ENCODE measurements at places on chromosomes 7 and 10.
A peak's percentile ranks its signal among the peaks of the same experiment; 100 is the strongest.

- no peak for DNase-seq
Observed at GRCh38 chr10:95783741-95784140, 27.8 kb downstream of the ENTPD1 start.

- DNase-seq = no peak
Observed at GRCh38 chr7:37786741-37787569, 61.4 kb upstream of the NME8 start.

DNA sequence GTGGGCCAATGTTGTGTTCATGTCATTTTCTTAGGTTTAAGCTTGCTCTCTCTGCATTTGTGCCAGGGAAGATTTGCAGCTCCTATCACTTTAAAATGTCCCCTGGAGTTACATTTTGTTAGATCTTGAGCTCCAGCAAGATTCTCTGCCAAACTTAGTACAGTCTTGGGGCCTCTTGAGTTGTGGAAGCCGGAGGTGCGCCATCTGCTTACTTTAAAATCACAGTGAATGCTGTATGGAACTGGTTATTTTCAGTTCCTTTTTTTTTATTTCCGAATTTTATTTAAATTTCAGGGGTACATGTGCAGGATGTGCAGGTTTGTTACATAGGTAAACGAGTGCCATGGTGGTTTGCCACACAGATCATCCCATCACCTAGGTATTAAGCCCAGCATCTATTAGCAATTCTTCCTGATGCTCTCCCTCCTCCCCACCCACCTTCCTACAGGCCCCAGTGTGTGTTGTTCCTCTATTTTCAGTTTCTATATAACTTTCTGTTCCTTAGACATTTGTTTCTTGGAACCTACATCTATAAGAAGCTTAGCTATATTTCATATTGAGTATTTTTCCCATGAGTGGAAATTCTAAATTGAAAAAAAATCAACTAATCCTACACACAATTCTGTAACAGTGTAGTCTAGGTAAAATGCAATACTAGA is 114.4 kb upstream of the CREB5 start:
- DNase-seq = no peak

- no peak for DNase-seq
Observed at GRCh38 chr7:47669901-47670384, 88.0 kb upstream of the TNS3 start.

GRCh38 chr10:70481105-70481504 is 2.5 kb downstream of the PALD1 start:
- DNase-seq = no peak

DNA sequence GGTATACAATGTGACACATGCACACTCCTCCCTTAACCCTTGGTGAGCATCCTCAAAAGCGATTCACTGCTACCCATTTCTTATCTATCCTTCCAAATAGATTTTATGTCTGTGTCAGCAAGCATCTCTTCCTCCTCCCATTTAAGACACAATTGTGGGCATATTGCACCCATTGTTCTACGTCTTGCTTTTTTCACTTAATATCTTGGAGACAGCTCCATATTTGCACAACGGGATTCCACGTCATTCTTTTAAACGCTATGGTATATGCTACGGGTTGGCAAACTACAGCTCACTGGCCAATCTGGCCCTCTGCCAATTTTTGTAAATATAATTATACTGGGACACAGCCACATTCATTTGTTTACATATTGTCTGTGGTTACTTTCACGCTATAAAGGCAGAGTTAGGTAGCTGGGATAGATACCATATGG is 88.6 kb downstream of the RNF216 start:
- DNase-seq = no peak

DNA sequence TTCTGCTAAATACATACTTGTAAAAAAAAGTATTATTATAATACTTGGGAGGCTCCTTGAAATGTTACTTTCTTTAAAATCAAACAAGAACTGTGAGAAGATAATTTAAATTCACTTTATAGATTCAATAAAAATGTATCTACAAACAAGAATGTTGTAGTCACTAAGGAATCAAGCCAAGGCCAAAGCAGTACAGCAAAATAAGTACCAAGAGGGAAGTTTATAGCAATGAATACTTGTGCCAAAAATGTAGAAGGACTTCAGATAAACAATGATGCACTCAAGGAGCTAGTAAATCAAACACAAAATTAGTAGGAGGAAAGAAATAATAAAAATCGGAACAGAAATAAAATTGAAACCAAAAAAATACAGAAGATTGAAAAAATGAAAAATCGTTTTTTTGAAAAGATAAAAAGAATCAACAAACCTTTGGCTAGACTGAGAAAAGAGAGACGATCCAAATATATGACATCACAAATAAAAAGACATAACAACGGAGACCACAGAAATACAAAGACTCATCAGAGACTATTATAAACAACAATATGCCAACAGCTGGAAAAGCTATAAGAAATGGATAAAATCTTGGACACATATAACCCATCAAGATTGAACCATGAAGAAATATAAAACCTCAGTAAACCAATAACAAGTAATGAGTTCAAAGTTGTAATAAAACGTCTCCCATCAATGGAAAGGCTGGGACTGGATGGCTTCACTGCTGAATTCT is 286.0 kb upstream of the TMEM229A start:
- no peak for DNase-seq

DNA sequence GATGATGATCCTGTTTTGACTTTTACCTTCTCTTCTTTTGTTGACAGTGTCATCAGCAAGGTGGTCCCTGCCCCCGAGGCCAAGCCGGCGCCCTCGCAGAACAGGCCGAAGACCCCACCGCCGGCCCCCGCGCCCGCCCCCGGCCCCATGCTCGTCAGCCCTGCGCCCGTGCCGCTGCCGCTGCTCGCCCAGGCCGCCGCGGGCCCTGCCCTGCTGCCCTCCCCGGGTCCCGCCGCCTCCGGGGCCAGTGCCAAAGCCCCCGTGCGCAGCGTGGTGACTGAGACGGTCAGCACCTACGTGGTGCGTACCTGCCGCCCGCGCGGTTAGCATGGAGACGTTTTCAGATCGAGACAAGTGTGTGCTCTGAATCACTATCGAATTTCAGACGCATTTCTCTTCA is 45.5 kb upstream of the GATA3 start:
- no peak for DNase-seq

DNA sequence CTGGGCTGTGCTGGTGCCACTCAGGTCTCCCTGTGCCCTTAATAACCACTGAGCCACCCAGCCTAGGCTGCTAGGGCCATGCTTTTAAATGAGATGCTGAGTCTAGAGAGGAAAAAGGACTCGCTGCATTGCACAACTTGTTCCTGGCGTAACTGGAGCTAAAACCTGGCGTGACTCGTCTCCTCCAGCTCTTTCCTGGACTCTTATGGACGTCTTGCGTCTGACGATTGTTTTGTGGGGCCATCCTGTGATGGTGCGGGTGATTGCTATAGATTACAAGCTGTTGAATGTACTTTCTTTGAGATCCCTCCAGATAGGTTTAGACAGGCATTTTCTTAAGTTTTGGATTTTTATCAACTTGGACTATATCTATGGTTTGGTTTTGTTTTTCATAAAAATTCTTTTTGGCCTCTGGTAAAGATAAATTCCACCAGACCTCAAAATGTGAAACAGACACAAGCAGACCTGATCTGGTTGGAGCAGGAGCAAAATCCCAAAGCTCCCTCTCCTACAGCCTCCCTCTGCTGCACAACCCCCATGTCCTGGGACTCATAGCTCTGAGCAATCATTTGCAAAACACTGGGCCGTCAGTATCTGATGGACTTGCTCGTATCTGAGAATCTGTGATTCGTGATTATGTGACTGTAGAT is 230.3 kb downstream of the ARHGAP12 start:
- DNase-seq = peak; percentile 80

DNA sequence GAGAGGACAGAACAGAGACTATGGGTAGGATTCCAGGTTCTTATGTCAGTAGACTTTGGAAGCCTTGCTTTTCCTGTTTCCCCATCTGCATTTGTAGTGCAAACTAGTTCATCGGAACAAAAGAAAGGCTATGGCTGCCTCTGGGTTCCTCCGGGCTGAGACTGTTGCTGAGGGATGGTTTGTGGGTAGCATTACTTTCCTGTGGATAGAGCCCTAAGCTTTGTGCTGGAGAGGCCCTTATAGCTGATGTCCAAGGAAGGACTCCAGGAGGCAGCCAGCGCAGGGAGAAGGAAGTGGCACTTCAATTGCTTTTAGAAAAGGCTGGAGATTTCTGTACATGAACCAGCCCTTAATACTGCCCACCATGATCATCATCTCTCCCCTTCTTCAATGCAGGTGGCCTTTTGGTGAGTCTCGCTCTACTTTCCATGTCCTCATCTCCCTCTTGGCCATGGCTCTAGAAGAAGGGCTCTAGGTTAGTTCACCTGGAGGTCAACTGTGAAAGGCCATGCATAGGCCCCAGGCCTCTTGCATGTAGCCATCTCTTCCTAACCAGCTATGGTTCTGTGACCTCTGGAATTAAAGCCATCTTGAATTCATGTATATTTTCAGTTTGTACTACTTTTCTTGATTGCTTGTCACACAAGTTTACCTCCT is 15.4 kb downstream of the MXI1 start:
- no peak for DNase-seq

DNA sequence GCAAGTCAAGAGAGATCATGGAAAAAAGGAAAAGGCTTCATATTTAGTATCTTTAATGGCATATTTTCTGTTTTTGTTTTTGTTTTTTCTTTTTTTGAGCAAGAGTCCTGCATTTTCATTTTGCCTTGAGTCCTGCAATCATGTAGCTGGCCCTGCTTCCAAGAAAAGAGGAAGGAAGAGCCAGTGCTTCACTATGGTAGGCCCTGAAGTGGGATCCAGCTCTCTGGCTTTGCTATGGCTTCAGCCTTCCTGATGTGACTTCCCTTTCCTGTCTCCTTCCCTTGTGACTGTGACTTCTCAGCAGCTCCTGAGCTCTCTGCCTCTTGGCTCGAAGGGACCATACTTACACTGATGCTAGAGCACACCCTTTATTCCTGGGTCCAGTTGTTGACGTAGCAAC is 512.3 kb downstream of the INHBA start:
- DNase-seq = no peak

- peak; percentile 85 for DNase-seq
Observed at GRCh38 chr10:22340329-22341189, 4.7 kb upstream of the SPAG6 start.

- no peak for DNase-seq
Observed at GRCh38 chr10:26801831-26802230, 58.9 kb downstream of the ABI1 start.

- no peak for DNase-seq
Observed at GRCh38 chr7:40000734-40001315, 50.8 kb downstream of the CDK13 start.

DNA sequence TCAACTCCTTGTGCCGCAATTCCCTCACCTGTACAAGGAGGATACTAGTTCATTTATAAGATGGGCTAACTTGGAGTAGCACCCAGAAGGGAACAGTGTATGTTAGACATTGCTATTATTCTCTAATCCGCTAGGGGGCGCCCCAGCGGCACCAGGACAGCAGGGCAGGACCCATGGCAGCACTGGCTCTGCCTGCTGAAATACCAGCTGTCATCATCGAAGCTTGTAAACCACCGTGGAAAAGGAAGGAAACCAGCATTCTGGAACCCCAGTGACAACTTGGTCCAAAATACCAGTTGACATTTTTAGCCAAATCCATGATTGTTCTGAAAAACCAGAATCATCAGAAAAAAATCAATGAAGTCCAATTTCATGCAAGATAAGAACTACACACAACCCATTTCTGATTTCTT is 134.4 kb downstream of the ITGA8 start:
- peak; percentile 45 for DNase-seq

GRCh38 chr10:126500185-126500584 is 111.9 kb upstream of the ADAM12 start:
- no peak for DNase-seq

- DNase-seq = no peak
Observed at GRCh38 chr10:16119445-16119844, 259.1 kb upstream of the MINDY3 start.

DNA sequence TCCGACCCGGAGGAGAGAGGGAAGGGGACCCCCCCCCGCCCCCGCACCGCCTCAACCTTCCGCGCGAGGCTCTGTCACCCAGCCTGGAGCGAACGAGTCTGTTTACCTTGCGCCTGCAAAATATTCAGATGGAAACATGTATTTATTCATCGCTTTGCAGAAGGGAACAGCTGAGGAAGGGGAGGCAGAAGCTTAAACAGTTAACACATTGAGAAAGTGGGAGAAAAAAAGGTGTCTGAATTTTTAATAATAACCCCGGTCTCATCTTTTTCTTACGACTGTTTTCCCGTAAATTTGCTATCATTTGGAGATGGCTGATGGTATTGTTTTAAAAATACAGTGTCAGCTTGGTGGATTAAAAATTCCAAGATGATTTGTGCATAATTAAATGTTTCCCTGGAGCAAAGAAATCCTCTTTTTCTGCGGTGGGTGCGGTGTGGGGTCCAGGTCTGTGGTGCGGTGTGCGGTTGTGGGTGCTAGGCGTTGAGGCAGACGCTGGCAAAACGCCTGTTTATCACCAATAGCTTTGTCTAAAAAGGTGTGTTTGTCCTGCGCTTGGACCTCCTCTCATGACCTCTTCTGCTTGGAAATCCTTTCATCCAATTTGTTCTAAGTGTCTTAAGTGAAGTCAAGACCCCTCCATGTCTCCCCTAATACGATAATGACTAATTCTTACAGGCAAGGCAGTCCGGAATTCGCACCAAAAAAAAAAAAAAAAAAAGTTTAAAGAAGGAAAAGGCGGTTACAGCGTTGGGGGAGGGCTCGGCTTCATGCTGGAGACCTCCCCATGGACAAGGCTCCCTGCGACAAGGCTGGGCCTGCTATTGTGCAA is 1.6 kb downstream of the UNCX start:
- peak; percentile 17 for DNase-seq

- no peak for DNase-seq
Observed at GRCh38 chr7:42254217-42254616, 17.2 kb upstream of the GLI3 start.

- no peak for DNase-seq
Observed at GRCh38 chr7:158805937-158806336, 23.4 kb downstream of the ESYT2 start.

GRCh38 chr10:70784016-70784415 is 1.2 kb downstream of the TBATA start:
- DNase-seq = no peak

DNA sequence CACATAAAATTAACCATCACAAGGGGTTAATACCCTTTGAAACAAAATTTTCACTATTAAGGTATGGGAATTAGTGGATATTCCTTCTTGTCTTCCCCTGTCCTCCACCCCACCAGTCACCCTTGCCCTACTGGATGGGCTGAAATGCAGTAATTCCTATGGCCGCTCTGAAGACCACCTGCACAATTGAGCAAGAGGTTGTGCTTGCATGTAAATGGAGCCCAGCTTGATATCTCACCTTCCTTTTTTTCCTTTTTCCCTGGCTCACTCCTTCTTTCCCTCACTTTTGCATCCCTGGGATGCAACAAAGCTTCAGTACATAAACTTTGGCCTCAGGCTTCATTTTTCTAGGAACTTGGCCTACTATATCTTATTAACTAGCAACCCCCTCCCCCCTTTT is 184.6 kb downstream of the SNX10 start:
- DNase-seq = no peak

- DNase-seq = no peak
Observed at GRCh38 chr10:14552015-14552414, 221.3 kb upstream of the FRMD4A start.

- DNase-seq = no peak
Observed at GRCh38 chr10:67119651-67120050, 193.8 kb downstream of the LRRTM3 start.

Data from left hindlimb (tissue), 1 donor.